ENCODE measurements at places on chromosomes 6 and 20.
A peak's percentile ranks its signal among the peaks of the same experiment; 100 is the strongest.

GRCh38 chr6:52497652-52498408 lies 77.7 kb downstream of the EFHC1 start:
- DNase-seq: no peak

- DNase-seq: no peak
These were observed 33.2 kb upstream of the KIF3B start for GRCh38 chr20:32244150-32244823.

DNA sequence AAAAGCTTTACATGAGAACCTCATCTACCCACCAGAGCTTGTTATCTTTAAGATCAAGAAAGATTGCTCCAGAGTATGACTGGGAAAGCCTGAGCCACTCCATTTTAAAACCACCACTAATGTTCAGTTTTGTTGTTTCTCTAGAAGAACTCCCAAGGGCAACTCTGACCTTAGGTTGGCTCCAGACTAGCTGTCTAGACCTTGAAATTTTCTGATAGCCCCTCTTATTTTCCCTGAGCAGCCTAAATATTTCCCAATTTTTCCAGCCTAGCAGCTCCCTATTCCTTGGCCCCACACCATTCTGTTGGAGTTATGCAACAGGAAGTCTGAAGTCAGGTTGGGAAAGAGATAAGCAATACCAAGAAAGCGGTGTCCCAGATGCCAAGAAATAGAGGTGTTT lies 84.6 kb upstream of the TCF21 start:
- DNase-seq: no peak

- DNase-seq: no peak
These were observed 10.0 kb downstream of the CST5 start for GRCh38 chr20:23869520-23869919.

GRCh38 chr20:7650086-7650879 lies 290.0 kb downstream of the HAO1 start:
- no peak for DNase-seq

DNA sequence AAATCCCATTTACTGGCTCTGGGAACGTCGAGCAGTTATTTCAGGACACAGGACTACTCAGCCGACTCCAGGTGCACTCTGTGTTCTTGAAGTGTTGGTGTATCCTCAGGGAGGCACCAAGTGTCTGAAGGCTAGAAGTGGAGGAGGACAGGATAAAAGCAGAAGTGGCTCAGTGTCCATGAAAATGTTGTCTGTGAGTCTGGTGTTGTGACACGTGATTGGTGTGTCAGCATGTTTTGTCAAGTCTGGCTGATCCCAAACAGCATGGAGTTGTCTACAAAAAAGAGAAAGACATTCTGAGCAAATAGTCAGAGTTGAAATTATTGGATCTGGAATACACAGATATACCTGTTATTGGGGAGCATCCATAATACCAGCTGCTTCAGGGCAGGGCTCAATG lies 30.3 kb downstream of the SCGN start:
- DNase-seq: no peak

GRCh38 chr6:7646394-7646793 lies 56.4 kb downstream of the SNRNP48 start:
- peak; percentile 25 for DNase-seq

All from activated CD4-positive, alpha-beta T cell treated with anti-CD3 and anti-CD28 coated beads, Interleukin-2, amount 50 U/mL, for 16 hours (primary cell).